H54 (cell line): ENCODE measurements at places on chromosomes 6 and 20.

- DNase-seq = no peak
These were observed 312.0 kb upstream of the PREP start for GRCh38 chr6:105714846-105715245.

GRCh38 chr6:2558861-2559801 is 191.6 kb downstream of the MYLK4 start:
- no peak for DNase-seq

GRCh38 chr6:26477426-26477825 is 19.7 kb downstream of the BTN2A1 start:
- no peak for DNase-seq

DNA sequence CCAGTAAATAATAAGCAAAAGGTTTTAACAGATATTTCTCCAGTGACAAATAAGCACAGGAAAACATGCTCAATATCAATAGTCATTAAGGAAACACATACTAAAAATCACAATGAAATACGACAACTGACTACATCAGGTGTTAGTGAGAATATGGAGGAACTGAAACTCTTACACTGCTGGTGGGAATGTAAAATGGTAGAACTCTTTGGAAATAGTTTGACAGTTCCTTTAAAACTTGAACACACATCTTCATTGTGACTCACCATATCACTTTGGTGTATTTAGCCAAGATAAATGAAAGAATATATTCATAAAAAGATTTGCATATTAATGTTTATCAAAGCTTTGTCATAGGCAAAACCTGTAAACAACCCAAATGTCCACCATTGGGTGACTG is 11.3 kb upstream of the MAP3K5 start:
- DNase-seq = no peak
